Activated naive CD4-positive, alpha-beta T cell treated with Interleukin-2 at 50 U/mL for 16 hours (primary cell): ENCODE measurements at places on chromosomes 5 and 9.

- no peak for DNase-seq
These were observed 92.2 kb upstream of the CKMT2 start for GRCh38 chr5:81140943-81141342.

- DNase-seq: no peak
These were observed 294.4 kb downstream of the SEMA5A start for GRCh38 chr5:9251379-9251980.

DNA sequence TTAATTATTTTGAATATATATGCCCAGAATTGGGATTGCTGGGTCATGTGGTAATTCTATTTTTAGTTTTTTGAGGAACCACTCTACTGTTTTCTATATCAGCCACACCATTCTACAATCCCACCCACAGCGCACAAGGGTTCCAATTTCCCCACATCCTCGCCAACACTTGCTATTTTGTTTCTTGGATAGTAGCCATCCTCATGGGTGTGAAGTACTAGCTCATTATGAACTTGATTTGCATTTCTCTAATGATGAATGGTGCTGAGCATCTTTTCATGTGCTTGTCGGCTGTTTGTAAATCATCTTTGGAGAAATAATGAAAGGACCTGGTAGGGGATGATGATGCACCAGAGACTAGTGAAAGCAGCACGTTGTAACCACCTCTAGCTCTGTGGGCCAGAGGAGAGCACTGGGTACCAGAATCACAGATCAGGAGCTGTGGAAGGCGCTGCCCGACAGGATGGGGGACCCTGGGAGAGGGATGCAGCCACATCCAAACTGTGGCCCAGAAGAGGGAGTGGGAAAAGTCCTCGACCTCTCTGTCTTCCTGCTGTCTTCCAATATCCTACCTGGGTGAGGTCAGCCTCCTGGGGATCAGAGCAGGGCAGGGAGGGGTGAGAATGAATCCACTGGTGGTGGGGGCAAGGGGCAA, 155.4 kb downstream of the RGS3 start:
- DNase-seq: no peak

DNA sequence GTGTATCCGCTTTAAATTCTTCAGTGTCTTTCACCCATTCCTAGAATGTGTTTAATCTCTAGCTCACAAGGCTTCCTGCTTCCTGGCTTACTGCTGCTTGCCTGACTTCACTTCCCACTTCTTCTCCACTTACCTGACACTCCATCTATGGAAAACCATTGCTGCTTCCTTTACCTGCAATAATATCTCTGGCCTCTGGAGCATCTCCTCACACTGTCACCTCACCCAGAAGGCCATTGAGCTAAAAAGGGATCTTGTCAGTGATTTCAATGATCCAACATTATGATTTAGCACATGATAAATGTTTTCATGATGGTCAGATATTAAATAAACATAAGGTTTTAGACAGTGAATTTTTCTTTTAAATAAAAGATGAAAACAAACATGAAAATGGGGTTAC, 281.1 kb downstream of the MRPS30 start:
- no peak for DNase-seq

DNA sequence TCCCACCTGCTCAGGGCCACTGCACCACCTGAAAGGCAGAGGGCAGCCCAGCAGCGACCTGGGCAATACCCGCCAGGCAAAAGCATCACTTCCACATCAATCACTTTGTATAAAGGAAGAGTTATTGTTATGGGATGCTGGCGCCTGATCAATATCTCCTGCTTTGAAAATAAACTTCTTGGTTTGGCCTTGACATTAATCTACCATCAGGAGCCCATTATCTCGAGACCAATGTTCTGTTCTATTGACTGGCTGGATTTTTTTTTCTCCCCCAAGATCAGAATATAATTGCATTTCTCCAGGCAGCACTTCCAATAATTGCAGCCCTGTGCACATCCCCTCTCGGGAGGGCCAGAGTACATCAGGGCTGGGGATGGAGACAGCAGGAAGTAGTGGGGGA, 44.4 kb upstream of the SAP30L start:
- DNase-seq: no peak

GRCh38 chr9:73824671-73825070, 672.5 kb upstream of the RORB start:
- DNase-seq: no peak

DNA sequence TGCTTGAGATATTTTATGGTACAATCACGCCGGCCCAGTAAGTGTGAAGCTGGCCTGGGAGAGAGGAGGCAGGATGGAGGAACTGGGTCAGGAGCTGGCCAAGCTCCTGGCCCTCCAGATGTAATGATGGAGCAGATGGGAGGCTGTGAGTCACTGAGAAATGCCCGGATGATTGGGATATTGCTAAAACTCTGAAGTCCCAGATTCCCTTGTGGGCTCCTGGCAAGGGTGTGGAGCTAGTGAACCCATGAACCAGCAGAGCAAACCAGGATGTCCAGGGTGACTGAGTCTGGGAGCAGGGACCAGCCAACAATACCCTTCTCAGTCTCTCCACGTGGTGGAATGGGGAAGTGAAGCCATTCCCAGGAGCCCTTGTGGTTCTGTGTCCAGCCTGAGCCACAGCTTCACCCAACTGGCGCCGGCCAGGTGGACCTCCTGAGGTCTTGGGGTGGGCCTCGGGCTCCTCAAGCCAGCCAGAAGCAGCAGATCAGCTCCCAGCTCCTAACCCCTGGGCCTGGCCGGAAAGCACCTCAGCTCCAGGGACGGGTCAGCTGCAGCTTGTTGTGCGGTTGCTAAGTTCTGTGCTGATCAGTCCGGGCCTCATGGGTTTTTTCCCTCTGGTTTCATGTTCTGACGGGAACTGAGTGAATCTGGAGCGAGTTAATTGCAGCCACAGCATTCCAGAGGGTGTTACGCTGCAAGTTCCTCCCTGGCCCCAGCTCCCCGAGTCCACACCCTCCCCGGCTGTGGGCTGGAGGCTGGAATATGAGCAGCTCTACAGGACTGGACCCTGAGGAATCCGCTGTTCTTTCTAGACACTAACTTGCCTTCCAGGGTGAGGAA, 37.6 kb downstream of the DUSP1 start:
- no peak for DNase-seq

- no peak for DNase-seq
These were observed 352.6 kb downstream of the CDH12 start for GRCh38 chr5:22500556-22500955.

DNA sequence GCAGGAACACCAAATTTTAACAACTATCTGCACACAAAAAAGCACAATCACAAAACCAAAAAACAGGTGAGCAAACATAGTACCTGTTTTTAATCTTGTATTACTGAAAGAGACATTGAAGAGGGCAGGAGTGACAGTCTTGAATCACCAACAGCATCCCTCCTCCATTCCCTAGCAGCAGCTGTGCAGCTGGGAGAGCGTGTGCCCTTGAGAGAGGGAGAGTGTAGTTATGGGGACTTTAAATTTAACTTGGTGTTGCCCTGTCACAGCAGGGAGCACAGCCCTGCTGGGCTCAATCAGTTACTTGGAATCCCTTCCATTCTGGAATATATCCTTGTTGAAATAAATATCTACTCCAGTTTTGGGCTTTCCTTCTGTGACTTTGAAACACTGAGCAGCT, 1938.7 kb upstream of the NUDT12 start:
- DNase-seq: no peak

DNA sequence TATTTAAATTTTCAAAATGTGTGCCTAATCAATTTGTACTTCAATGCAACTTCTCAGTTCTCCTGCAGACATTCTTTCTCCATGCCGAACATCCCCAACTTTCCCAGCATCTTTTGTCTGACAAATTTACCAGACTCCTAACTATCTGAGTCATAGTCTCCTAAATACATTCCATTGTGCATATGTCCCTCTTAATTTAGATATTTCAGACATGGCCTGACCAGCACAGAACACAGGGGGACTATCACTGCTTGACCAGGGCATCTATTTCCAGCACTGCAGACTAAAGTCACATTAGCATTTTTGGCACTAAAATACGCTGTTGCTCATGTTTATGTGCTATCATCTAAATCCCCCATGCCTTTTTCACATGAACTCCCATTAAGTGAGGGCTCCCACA, 71.9 kb downstream of the ITGA1 start:
- no peak for DNase-seq

DNA sequence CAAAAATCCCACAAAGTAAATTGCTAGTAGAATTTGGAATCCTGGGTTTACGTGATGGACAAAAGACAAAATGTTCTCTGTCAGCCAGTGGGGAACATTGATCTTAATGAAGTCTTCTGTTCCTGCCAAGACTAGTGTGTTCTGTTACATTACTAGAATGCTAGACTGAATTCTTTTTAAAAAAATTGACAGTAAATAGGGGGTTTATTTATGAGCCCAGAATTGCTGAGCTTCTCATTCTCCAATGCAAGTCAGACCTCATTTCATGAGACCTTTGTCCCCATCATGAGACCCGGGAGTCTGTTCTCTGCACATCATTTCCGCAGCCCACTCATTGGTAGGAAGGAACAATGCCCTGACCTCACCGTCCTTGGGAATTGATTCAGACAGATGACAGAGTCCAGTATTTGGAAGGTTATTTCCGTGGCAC, 173.8 kb upstream of the OTULINL start:
- DNase-seq: no peak

DNA sequence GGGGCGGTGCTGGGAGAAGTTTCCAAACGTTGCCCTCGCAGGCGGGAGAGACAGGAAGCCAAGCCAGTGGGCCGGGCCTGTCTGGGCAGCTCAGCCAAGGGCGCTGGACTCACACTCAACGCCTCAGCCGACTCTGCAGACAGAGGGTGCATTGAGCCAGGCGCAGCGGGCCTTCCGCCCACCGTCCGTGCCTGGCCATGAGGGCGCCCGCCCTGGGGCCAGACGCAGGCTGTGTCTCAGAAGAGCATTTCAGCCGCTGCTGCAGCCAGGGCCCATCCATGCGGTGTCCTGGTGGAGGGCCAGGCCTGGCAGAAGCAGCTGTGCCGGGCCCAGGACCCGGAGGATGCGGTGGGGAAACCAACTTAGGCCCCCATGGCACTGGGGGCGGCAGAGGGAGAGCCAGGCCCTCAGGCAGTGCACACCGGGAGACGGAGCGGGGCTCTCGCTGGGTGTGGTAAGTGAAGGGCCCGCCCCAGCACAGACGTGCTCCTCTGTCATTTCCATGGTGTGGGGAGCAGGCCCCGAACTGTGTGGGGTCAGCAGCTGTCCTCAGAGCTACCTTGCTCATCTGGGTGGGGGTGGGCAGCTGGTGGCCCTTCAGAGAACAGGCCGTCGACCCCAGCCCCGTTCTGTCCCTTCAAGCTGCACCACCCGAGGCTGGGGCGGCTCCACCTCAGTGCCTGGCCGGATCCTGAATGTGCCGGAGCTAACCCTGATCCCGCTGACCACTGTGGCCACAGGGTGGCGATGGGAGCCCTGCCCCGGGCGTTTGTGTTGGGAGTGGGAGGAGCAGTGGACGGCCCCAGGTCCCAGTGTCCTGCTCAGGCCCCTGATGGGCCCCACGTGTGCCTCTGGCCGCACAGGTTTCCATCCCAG, 18.0 kb downstream of the DNLZ start:
- DNase-seq: no peak

GRCh38 chr9:133252301-133253020, 22.5 kb downstream of the ABO start:
- DNase-seq: no peak

- no peak for DNase-seq
These were observed 2.0 kb downstream of the OBP2B start for GRCh38 chr9:133207021-133207531.

DNA sequence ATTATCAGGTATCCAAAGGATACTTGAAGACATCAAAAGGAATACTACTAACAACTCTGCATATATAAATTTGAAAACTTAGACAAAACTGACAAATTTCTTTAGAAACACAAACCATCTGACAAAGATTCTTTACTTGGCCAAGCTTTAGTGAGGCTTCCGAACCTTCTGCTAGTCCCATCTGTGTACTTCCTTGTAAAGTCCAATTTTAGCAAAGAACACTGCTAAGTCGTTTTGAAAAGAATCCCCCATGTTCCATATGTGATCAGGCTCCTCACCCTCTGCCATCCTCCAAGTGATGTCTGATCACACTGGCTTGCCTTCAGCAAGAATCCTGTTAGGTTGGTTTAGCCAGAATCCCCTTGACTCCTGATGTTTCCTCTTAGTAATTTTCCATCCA, 150.0 kb upstream of the ACO1 start:
- DNase-seq: no peak

GRCh38 chr5:170296935-170297588, 515 bp downstream of the LCP2 start:
- DNase-seq: no peak

- no peak for DNase-seq
These were observed 42.2 kb downstream of the SECISBP2 start for GRCh38 chr9:89360465-89360864.

GRCh38 chr5:8953911-8954438, 591.9 kb downstream of the SEMA5A start:
- DNase-seq: no peak

DNA sequence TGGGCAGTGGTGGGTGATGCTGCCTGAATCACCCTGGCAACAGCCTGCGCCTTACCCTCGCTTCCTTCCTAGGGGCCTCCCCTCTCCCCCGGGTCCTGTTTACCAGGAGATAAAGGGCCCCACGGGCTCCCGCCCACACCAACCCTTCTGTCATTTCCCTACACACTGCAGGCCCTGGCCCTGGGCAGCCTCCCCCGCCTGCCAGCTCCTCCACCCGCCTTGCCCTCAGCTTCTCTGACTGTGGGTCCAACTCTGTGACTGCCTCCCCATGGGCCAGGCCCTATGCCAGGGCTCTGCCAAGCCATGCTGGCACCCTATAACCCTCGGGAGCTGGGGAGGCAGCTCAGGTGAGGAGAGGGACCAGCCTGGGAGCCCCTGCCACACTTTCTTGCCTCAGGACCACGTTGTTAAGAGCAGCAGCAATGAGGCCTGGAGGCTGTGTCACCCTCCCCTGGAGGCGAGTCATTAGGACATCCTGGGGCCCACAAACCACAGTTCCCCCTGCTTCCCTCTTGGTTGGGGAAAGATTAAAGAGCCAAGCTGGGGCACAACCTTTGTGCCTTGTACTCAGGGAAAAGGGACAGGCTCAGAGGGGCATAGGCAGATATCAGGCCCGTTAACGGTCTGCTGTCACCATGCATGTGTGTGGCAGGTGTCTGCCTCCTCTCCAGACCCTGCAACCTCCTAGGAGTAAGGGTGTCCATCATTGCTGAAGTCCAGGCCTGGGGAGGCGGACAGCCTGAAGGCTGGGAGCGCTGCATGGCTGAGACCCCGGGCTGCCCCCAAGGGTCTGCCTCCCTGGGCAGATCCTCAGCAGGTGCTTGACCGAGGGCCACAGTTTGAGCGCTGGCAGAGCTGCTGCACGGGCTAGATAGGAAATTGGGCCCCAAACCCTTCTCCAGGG, 2.8 kb downstream of the MGAT4B start:
- DNase-seq: peak; percentile 66
